ENCODE measurements at places on chromosomes 6 and 20. TPM values are rescaled to one million over a fixed set of nuclear protein-coding genes. Genes with fewer than 3 reads are reported as not detected.

GRCh38 chr6:52675372-52675771 lies 4.5 kb downstream of the TMEM14A start:
- DNase-seq: no peak

DNA sequence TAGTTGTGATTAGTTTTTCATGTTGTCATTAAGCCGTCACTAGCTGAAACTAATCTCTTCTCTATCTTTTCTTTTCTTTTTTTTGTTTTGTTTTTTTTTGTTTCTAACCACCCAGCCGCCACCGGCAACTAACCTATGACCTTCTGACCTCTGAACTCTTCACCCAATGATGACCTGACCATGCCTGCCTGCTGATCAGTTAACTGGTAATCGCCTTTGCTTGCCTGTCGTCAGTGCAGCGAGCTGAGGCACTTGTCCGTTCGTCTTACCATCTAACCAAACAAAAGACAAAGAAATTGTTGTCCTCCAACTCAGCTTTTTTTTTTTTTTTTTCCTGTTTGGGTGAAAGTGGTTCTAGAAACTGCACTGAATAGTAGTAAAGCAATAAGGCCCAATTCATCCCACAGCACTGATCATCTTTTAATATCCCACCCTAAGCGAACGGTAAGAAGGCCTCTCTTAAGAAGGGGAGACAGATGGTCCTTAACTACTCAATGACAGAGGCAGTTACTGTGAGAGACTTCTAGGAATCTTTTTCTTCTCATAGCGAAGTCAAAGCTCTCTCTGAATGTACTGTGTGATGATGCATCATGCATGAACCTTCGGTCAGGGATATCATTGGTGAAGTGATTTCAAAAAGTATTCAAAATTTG lies 156.2 kb downstream of the QKI start:
- DNase-seq: no peak

DNA sequence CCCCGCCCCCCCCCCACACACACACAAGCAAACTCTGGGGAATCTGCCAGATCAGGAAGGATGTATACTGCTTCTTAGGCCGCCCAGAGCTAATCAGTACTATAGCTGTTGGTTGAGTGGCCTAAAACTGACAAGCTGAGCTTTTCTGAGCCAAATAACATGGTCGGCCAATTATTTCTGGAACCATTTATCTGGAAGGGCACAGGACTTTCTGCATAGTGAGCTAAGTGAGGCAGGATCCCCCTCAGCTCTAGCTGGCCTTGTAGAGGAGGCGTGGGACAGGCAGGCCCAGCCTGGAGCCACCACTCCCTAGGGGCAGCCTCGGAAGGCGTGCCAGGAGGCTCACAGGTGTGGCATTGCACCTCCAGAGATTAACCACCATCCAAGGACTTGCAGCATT lies 200.1 kb downstream of the TMEM242 start:
- no peak for DNase-seq

- no peak for DNase-seq
These were observed 40.6 kb downstream of the STXBP5 start for GRCh38 chr6:147244832-147245231.

GRCh38 chr20:36074983-36075382 lies 79.6 kb upstream of the EPB41L1 start:
- DNase-seq: no peak

OR2H1 gene
- total RNA-seq: not detected

- DNase-seq: no peak
These were observed 881.2 kb upstream of the EPHA7 start for GRCh38 chr6:94300424-94301144.

GRCh38 chr6:26403893-26404292 lies 1.8 kb downstream of the BTN3A1 start:
- no peak for DNase-seq

DNA sequence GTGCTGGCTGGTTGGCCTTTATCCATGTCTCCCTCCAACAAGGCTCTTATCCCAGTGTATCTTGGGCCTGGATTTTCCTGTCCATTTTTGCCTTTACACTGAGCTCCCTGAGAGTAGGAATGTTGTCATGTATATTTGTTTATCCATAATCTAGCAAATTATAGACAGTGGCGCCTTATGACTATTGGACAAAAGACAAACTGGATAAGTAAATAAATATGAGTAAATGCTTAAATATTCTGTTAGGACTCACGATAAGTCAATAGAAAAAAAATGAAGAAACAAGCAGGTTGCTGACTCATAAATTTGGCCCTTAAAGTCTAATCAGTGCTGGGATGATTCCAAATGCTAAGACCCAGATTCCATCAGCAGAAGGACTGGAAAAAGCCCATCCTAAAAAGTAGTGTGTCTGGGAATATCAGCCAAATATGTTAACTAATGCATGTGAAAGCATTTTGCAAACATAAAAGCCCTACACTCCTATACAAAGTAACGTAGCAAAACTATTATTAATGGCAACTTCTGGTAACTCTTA lies 55.0 kb upstream of the PCSK2 start:
- peak; percentile 47 for DNase-seq

GRCh38 chr6:5045416-5045815 lies 39.7 kb upstream of the PPP1R3G start:
- DNase-seq: no peak

SNRPB gene
- 1,048 TPM for total RNA-seq

MCHR2 gene
- total RNA-seq: 0.15 TPM

- DNase-seq: peak; percentile 10
These were observed 58.5 kb downstream of the AHI1 start for GRCh38 chr6:135438907-135439535.

DNA sequence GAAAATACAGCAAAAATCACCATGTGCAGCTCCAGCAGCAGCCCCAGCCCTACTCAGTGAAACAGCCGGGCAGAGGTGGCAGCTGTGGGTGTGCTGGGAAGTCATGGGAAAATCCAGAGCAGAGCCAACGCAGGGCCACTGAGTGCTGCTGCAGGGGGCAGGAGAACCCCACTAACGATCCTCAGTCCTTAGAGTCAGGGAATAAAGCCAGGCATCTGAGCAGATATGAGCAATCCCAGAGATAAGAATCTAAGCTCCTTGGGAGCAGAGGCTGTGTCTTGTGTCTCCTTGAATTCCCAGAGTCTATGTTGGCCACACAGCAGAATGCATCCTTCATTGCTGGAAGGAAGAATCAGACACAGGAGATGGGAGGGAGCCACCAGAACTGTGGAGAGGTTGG lies 493.1 kb upstream of the MAP3K7 start:
- no peak for DNase-seq

DNA sequence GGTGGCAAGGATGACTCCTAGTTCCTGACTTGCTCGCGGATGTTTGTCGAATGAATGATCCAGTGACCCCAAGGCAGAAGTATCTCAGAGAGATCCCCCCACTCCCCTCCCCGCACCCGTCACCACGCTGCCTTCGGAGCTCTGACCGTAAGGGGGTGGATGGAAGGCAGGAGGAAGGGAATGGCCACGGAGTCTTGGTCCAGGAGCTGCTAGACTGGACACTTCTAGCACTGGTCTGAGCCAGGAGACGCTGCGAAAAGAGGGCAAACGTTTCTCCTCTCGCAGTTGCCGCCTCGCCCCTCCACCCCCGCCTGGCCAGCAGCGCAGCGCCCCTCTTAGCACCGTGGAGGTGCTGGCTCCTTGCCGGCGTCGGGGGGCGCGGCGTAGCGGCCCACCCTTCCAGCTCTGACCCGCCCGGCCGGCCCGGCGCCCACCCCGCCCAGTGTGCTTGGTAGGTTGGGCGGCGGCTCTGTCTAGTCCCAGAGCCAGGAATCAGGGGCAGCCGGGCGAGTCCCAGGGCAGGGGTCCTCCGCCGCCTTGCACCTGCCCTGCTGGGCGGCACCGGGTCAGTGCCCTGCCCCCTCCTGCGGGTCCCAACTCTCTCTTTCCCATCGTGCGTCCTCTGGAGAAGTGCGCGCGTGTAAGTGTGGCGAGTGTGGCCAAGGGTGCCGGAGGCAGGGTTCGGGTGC lies 2.4 kb upstream of the DBNDD2 start:
- peak; percentile 36 for DNase-seq

SLA2 gene
- total RNA-seq: 0.02 TPM

SCAND1 gene
- total RNA-seq: 107 TPM

GRCh38 chr6:135314543-135314942 lies 133.4 kb downstream of the MYB start:
- DNase-seq: no peak

DNA sequence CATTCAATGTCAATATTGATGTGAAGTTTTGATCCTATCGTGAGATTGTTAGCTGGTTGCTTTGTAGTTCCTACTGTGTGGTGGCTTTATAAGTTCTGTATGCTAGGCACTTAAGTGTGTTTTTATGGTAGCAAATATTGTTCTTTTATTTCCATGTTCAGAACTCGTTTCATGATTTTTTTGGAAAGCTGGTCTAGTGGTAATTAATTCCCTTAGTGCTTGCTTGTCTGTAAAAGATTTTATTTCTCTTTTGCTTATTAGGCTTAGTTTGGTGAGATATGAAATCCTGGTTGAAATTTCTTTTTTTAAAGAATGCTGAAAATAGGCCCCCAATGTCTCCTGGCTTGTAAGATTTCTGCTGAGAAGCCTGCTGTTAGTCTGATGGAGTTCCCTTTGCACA lies 27.8 kb upstream of the PLCB1 start:
- no peak for DNase-seq

GRCh38 chr20:32482143-32482441 lies 103.0 kb downstream of the NOL4L start:
- DNase-seq: no peak

ZBP1 gene
- total RNA-seq: 3.0 TPM

MICA gene
- 155 TPM for total RNA-seq

TBC1D7 gene
- 32.3 TPM for total RNA-seq

COL19A1 gene
- total RNA-seq: not detected
